SK-N-SH (cell line): ENCODE measurements at places on chromosomes 13 and 19. TPM values are rescaled to one million over a fixed set of nuclear protein-coding genes. Genes with fewer than 3 reads are reported as not detected.

Gene ATP12A
- polyA plus RNA-seq = not detected in 2 replicates

Gene TDRD12
- 0.05 and 0.08 TPM in 2 replicates for polyA plus RNA-seq

Gene SOX21
- not detected in 2 replicates for polyA plus RNA-seq

Gene KLF1
- polyA plus RNA-seq = not detected in 2 replicates

Gene RPL36
- polyA plus RNA-seq = 871 and 1,383 TPM in 2 replicates

Gene RASA3
- 23.9 and 25.1 TPM in 2 replicates for polyA plus RNA-seq

Gene TTYH1
- polyA plus RNA-seq = 0.05 and 0.21 TPM in 2 replicates

Gene CEACAM16
- not detected in 2 replicates for polyA plus RNA-seq

Gene KRTDAP
- not detected in 2 replicates for polyA plus RNA-seq

Gene BRME1
- polyA plus RNA-seq = 1.5 and 1.8 TPM in 2 replicates

Gene CGB2
- polyA plus RNA-seq = 0.50 and 0.64 TPM in 2 replicates

Gene ZNF540
- 0.08 TPM in 2 replicates for polyA plus RNA-seq

Gene ZNF729
- polyA plus RNA-seq = not detected in 2 replicates

Gene ZNF763
- 0.55 and 0.72 TPM in 2 replicates for polyA plus RNA-seq

Gene SPACA6
- polyA plus RNA-seq = 12.6 and 15.8 TPM in 2 replicates

Gene ZNF823
- polyA plus RNA-seq = 1.5 and 2.2 TPM in 2 replicates

Gene SPINT2
- 1.0 TPM in 2 replicates for polyA plus RNA-seq

Gene TEX26
- polyA plus RNA-seq = not detected in 2 replicates

Gene BORA
- polyA plus RNA-seq = 1.4 and 2.0 TPM in 2 replicates

Gene CEACAM1
- polyA plus RNA-seq = 0.49 and 0.53 TPM in 2 replicates

Gene GIPR
- 1.3 and 1.4 TPM in 2 replicates for polyA plus RNA-seq

Gene KLK13
- polyA plus RNA-seq = not detected in 2 replicates

Gene ZNF415
- polyA plus RNA-seq = 1.6 and 1.9 TPM in 2 replicates

Gene LILRB3
- polyA plus RNA-seq = not detected in 2 replicates

Gene NUMBL
- 38.8 and 54.6 TPM in 2 replicates for polyA plus RNA-seq

Gene ZNF527
- 1.9 and 2.1 TPM in 2 replicates for polyA plus RNA-seq

Gene ACTMAP
- 4.5 and 6.4 TPM in 2 replicates for polyA plus RNA-seq

Gene FCHO1
- polyA plus RNA-seq = 0.19 and 0.71 TPM in 2 replicates

Gene ZNF738
- 8.1 and 12.8 TPM in 2 replicates for polyA plus RNA-seq

Gene CLIP3
- 7.1 and 13.1 TPM in 2 replicates for polyA plus RNA-seq

Gene SELENOV
- 0.08 and 0.11 TPM in 2 replicates for polyA plus RNA-seq

Gene OR7D2
- not detected in 2 replicates for polyA plus RNA-seq

Gene TPTE2
- polyA plus RNA-seq = not detected in 2 replicates

Gene ZSCAN22
- polyA plus RNA-seq = 2.3 and 2.9 TPM in 2 replicates

Gene PLA2G4C
- 6.0 and 6.1 TPM in 2 replicates for polyA plus RNA-seq

Gene CCDC169
- 1.8 and 3.1 TPM in 2 replicates for polyA plus RNA-seq

Gene FFAR2
- not detected in 2 replicates for polyA plus RNA-seq

Gene ZBTB7A
- polyA plus RNA-seq = 5.6 and 7.4 TPM in 2 replicates
